ENCODE measurements at places on chromosomes 11 and 22. TPM values are rescaled to one million over a fixed set of nuclear protein-coding genes. Genes with fewer than 3 reads are reported as not detected.

Gene DDX25
- total RNA-seq: 0.54 TPM

Gene SYNGR1
- total RNA-seq: 92.9 TPM

Gene FOLR2
- under 0.01 TPM for total RNA-seq

Gene MUC6
- under 0.01 TPM for total RNA-seq

Gene NOL12
- total RNA-seq: 27.2 TPM

Gene OR5B12
- not detected for total RNA-seq

Gene C22orf42
- not detected for total RNA-seq
